Head of caudate nucleus (tissue), 42 donors: ENCODE measurements at places on chromosomes 3 and 15.

DNA sequence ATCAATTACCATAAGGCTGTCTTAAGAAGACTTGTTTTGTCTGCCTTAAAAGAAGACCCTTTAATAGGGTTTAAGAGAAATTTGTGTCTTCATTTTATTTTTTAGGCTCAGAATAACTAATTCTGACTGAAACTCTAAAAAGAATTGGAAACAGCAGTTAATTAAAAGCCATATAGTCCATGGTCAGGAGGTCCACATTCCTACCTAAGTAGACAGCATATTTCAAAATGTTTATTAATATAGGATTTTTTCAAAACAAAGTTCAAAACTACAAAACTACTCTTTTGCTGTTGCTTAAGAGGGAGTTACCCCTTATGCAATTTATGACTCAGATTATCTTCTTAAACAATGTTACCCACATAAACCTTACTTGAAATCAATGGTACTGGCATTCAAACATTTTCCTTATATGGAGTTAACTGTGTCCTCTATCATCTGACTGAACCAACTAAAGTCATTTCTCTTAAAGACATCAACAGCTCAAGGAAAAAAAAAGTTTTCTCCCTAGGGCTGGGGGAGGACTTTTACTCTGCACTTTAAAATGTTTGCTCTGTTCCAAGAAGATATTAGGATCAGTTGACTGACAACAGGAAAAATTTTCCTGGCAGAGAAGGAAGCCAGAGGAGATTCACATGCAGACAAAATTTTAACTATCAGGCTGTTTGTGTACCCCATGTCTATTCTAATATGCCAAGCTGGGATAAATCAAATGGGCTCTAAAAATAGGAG, 56.8 kb upstream of the NANOGP8 start:
- no peak for DNase-seq

- DNase-seq, result no peak
These were observed 6.5 kb downstream of the DCBLD2 start for GRCh38 chr3:98894791-98895576.

DNA sequence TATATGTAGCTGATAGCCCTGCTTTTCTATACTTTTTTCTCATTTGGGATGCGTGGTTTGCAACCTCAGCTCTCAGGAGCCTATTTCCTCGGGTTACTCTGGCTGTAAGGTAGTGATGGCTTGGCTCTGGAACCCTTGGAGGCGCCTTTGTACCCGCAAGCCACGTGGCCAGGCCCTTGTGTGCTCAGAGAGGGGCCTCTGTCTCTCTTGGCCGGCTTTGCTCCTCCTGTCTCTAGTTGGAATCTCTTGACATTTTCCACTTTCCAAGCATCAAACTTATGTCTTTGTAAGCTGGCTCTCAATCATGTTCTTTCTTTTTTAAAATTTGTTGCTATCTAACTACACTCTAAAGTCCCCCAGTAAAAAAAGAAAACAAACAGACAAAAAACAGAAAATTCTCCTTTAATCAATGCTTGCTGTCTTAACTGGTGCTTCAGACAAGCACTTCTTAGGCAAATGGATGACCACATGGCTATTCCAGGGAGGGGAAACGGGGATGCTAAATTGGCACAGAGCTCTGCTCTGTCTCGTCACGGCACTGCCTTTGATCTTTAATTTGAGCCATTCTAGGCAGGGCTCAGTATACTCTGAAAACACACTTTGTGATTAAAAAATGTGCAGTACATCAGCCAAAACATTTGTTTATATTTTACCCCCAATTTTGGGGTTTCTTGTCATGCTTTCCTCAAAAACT, 180.4 kb upstream of the NR2E3 start:
- DNase-seq, result no peak

DNA sequence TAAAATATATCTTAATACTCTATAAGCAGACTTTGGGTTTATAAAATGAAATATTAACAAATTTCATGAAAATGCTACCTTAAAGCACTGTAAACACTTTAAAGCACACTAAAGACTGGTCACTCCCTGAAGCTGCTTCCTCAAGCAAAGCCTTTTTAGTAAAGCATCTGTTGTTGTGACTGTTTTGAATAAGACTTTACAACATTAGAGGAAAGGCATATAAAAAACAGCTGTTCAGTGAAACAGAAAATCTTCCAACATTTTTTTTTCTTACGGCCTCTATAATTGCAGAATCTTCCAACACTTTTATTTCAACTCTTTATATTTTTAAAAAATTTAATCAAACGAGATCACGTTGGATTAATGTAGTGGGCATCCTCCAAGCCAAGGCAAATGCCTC, 48.1 kb downstream of the GRK7 start:
- no peak for DNase-seq

- no peak for DNase-seq
These were observed 192.0 kb downstream of the TPRG1 start for GRCh38 chr3:189363590-189364255.

DNA sequence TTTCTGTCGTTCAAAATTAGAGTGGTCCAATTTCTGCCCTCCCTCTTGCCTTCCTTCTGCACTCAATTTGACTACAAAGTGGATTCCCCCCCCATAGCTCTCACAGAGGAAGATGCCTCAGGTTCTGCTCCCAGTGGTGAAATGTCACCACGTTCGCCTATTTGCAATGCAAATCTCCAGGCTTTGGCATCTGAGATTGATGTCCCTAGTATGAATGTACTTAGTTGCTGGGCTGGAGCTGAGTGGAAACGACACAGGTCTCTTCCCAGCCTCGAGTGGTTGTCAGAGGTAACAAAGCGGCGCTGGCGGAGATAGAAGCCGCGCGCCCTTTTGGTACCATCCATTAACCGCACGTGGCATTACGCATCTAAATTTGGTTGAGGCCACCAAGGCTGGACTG, 860.1 kb downstream of the MCTP2 start:
- no peak for DNase-seq

DNA sequence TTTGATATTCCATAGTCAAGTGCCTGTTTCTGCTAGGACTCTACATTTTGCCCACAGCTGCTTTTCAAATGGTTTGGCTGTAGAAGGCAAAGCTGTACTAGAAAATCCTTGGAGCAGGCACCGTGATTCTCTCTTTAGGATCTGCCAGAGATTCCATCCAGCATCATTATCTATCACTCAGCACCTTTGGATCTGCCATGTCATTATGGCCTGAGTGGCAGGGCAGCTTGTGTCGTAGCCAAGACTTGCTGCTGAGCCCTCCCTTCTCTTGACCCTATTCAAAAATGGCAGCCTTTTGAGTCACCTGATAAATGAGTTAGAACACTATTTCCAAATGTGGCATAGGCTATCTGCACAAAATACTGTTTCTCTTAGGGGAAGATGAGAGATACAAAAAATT, 8.1 kb upstream of the CMSS1 start:
- no peak for DNase-seq

DNA sequence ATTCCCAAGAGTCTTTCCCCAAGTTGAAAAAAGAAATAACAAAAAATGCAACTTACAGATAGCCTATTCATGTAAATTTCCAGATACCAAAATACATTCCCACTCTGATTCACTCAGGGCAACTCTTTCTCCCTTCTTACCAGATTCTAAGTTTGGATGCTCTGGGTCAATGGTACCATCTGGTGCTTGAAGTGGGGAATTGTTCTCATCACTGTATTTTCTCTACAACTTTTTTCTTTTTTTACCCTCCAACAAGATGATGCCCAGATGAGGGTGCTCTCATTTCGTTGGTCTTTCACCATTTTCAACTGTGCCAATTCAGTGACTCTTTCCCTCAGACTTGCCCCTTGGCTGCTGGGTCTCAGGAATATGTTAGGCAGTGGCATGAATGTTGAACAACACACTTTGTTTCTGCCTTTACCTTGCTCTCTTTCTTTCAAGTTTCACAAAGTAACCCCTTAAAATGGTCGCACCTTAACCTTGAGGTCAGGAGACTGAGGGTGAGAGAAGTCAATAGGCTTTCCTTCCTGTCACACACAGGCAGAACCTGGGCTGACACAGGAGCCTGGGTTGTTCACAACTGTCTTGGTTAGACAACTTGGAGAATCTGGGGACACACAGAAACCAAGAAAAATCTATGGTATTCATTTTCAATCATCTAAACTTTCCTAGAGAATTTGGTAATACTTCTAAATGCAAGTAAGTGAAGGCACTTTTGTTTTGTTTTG, 330.7 kb upstream of the SLCO3A1 start:
- peak; percentile 10 for DNase-seq

GRCh38 chr3:3632449-3632848, 166.8 kb upstream of the LRRN1 start:
- DNase-seq, result no peak

DNA sequence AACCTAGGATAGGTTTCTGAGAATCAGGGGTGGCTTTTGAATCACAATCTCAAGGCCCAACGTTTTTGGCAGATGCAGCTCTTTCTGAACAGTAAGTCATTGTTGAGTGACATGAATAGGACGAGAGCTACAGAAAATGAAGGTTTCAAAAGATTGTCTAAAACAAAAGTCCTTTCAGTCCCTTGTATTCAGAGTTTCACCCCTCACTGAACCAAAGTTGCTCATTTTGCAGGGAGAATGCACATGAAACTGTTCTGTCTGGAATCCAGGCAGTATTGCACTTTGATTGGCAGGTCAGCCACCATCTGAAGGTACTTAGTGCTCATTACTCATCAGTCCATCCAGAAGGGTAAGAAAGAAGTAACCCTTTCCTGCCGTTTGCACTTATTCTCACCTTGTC, 24.1 kb upstream of the RASGRP1 start:
- no peak for DNase-seq
